ENCODE measurements at places on chromosomes 2 and 18. TPM values are rescaled to one million over a fixed set of nuclear protein-coding genes. Genes with fewer than 3 reads are reported as not detected.

DNA sequence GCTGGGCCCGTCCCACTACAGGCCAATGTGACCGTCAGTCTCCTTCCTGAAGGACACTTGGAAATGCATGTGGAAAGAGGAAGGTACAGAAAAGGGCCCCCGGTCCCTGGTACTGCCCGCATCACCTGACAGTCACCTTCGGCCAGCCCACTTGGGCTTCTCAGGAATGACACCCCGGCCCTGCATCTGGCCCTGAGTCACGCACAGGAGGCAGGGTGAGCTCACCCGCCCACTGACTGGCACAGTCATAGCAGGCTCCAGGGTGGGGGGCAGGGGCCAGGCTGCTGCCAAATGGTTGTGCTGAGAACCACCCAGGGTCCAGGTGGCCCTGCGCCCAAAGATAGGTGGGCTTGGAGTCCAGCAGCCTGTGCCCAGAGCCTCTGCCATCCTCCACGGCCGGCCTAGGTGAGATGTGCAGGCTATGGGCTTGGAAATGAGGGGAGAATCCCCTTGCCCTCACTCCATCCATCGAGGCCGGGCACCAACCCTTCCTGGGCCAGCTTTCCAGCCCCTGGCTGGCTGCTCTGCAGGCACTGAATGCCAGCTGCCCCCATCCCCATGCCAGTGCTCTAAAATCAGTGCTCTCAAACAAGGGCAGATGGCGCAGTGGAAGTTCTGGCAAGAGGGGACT is 14.1 kb downstream of the EMX1 start:
- no peak overlapping the region for H3K4me3 ChIP-seq
- H3K36me3 ChIP-seq: no peaks in the 10 kb centered on the region
- DNase-seq: no peak

DNA sequence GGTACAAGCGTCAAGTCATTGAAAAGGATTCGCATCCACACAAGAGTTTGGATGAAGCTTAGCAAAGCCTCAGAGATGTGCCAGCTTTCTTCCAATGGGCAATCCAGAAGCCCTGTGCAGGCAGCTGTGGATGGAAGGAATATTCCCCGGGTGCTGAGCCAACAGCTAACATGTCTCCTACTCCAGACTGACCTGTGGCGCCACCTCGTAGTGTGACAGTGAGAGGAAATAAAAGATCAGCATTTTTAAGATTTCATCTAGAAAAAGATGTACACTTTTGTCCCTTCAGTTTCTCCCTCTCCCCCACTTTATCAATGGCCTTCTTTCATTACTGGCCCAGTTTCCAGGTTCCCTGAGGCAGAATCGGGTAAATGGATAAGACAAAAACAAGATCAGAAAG is 48.9 kb upstream of the SPATS2L start:
- DNase-seq: no peak
- H3K27ac ChIP-seq: no peak overlapping the region
- peaks cover 5% of the 10 kb centered on the region for H3K4me1 ChIP-seq
- no peaks in the 10 kb centered on the region for H3K36me3 ChIP-seq
- no peak overlapping the region for H3K4me3 ChIP-seq
- no peaks in the 10 kb centered on the region for H3K27me3 ChIP-seq

DNA sequence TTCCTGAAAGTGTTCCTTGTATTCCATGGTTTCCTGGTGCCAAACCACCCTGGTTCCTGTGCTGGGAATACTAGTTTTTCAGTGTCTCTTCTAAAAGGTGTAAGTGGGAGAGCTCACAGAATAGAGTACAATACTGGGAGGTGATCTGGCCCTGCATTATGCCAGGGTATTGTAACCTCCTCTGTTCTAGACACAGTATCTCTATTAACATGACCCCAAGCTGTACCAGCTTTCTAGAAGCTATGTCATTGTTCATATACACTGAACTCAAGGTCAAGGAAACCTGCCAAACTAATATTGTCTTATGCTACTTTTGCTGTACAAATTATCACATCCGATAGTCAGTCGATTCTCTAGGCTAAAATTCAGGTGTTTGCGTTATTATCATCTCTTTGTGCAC is 32.7 kb downstream of the SETBP1 start:
- no peak overlapping the region for H3K4me3 ChIP-seq
- no peak for DNase-seq
- H3K4me1 ChIP-seq: no peaks in the 10 kb centered on the region
- H3K36me3 ChIP-seq: no peaks in the 10 kb centered on the region
- no peaks in the 10 kb centered on the region for H3K27me3 ChIP-seq
- no peak overlapping the region for H3K27ac ChIP-seq

The GNLY gene
- 13.6 TPM for polyA plus RNA-seq

DNA sequence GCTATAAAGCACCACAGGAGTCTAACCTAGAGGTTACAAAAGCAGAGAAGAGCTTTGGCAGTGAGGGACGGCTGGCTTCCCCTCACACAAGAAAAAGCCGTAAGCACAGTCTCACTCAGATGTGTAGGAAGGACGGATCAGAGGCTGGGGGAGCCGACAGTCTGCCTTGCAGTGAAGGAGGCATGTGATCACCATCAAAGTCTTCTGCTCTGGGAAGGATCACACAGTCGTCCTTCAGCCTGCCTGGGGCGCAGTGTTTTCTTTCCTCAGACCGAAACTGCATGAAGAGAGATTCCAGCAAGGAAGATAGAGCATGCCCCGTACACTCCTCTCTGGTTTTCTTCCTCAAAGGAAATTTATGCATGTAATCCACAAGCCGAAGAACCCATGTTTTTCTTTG is 24.1 kb downstream of the GATA6 start:
- H3K4me3 ChIP-seq: no peak overlapping the region
- H3K36me3 ChIP-seq: no peaks in the 10 kb centered on the region
- H3K4me1 ChIP-seq: peaks cover 50% of the 10 kb centered on the region
- DNase-seq: peak; percentile 81
- no peaks in the 10 kb centered on the region for H3K27me3 ChIP-seq

DNA sequence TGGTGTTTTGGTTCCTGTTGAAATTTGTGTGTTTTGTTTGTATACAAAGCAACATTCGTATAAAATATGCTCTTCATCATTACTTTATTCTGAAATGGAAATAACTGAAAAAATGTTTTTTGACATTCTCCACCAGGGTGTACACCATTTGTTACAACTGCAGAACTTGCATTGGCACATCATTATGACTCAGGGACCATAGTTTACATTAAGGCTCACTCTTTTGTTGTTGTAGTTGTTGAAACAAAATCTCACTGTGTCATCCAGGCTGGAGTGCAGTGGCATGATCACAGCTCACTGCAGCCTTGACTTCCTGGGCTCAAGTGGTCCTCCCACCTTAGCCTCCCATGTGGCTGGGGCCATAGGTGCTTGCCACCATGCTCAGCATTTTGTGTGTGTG is 676.6 kb downstream of the TDRD15 start:
- no peaks in the 10 kb centered on the region for H3K4me1 ChIP-seq
- no peak for DNase-seq
- H3K27me3 ChIP-seq: no peaks in the 10 kb centered on the region
- H3K27ac ChIP-seq: no peak overlapping the region
- H3K36me3 ChIP-seq: no peaks in the 10 kb centered on the region
- H3K4me3 ChIP-seq: no peak overlapping the region

The SCYGR4 gene
- not detected for polyA plus RNA-seq

The PRKAG3 gene
- 0.01 TPM for polyA plus RNA-seq

GRCh38 chr2:42967959-42968674 is 175.7 kb upstream of the HAAO start:
- H3K36me3 ChIP-seq: no peaks in the 10 kb centered on the region
- no peaks in the 10 kb centered on the region for H3K27me3 ChIP-seq
- peak overlapping the region; percentile 38 for H3K27ac ChIP-seq

DNA sequence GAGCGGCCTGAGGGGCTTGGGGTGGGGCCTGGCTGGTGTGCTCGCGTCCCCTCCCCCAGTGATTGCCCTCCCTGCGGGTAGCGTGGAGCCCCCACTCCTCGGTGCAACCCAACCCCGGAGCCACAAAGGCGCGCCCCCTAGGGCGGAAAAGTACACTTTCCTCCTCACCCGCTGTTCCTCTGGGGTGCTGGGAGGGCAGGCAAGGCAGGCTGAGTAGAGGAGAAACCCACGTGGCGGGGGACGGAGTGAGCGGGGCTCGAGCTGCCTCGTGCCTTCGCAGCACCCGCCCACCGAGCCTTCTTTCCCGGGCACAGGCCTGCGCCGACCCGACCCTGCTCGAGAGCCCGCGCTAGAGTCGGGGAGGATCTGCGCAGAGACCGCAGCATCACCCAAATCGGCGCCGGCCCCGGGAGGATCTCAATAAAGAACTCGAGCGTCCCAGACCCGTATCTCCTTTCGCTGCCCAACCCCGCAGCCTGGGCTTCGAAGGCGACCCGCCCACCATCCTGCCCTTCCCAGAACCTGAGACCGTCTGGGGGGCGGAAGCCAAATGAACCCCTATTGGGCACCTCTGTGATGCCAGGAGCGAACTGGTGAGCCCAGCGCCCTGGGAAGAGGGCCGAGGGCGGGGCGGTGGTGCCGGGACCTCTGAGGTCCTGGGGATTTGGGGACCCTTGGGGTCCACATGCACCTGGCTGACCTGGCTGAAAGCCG is 1.5 kb downstream of the UCN start:
- H3K4me1 ChIP-seq: peaks cover 14% of the 10 kb centered on the region
- H3K36me3 ChIP-seq: peaks cover 8% of the 10 kb centered on the region
- no peak for DNase-seq
- no peak overlapping the region for H3K27ac ChIP-seq
- no peak overlapping the region for H3K4me3 ChIP-seq

The SLC35G4 gene
- not detected for polyA plus RNA-seq

GRCh38 chr2:238912916-238913875 is 65.3 kb downstream of the TWIST2 start:
- no peaks in the 10 kb centered on the region for H3K36me3 ChIP-seq
- no peak for DNase-seq
- H3K27ac ChIP-seq: no peak overlapping the region
- H3K4me1 ChIP-seq: peaks cover 4% of the 10 kb centered on the region
- no peaks in the 10 kb centered on the region for H3K27me3 ChIP-seq
- H3K4me3 ChIP-seq: no peak overlapping the region

DNA sequence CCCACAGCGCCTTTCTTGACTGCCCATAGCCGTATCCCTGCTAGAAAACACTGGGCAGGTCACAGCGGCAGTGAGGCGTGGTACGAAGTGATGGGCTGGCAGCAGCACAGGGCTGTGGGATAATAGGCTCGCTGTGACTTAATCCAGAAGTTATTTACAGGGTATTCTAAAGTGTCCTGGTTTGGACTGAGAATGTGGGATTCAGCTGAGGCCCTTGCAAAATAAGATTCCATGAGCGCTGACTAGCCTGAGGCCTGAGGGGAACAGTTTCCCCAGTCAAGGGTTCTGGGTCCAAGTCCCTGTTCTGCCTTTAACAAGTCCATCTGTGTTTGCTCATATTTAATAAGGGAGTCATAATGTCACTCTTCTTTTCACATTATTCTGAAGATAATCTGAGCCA is 34.6 kb downstream of the SETBP1 start:
- no peak for DNase-seq
- H3K4me1 ChIP-seq: peaks cover 5% of the 10 kb centered on the region
- no peak overlapping the region for H3K27ac ChIP-seq
- no peak overlapping the region for H3K4me3 ChIP-seq
- H3K36me3 ChIP-seq: peaks cover 14% of the 10 kb centered on the region

- peaks cover 8% of the 10 kb centered on the region for H3K27me3 ChIP-seq
- DNase-seq: no peak
- H3K27ac ChIP-seq: no peak overlapping the region
- no peak overlapping the region for H3K4me3 ChIP-seq
These were observed 19.3 kb downstream of the BCL11A start for GRCh38 chr2:60534052-60534685.

- DNase-seq: no peak
- H3K27ac ChIP-seq: no peak overlapping the region
- H3K4me1 ChIP-seq: peaks cover 3% of the 10 kb centered on the region
- no peaks in the 10 kb centered on the region for H3K36me3 ChIP-seq
These were observed 46.0 kb downstream of the ODC1 start for GRCh38 chr2:10402062-10402585.

The GPAT2 gene
- polyA plus RNA-seq: 5.2 TPM

DNA sequence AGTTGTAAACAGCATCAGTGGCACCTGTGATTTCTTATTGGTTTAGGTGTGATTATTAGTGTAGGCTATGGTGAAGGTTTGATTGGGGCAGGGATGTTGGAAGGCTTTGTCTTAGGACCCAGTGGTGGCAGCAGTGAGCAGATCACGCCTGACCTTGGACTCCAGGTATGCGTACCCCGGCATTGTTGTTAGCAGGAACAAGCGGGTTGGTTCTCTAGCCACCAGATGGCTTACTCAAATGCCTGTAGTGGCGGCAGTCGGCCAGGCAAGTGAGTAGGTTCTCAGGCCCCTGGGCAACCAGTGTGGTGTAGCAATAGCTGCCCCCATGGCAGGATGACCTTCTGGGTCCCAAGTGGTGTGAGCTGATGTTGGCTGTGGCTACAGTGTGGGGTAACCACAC is 558.3 kb downstream of the KCNJ3 start:
- no peaks in the 10 kb centered on the region for H3K27me3 ChIP-seq
- H3K27ac ChIP-seq: no peak overlapping the region
